ENCODE measurements at places on chromosomes 1 and 21. TPM values are rescaled to one million over a fixed set of nuclear protein-coding genes. Genes with fewer than 3 reads are reported as not detected.

The SPEN gene
- 5.0 TPM for total RNA-seq

The KRTAP24-1 gene
- total RNA-seq = not detected

The VHLL gene
- total RNA-seq = not detected

The C1QC gene
- total RNA-seq = not detected

The SHISAL2A gene
- not detected for total RNA-seq

The CACNA1S gene
- total RNA-seq = not detected

The RSPH1 gene
- total RNA-seq = not detected

The SERTAD4 gene
- total RNA-seq = 4.8 TPM

The ERICH3 gene
- total RNA-seq = not detected

The OR2M3 gene
- not detected for total RNA-seq

The DDR2 gene
- 52.7 TPM for total RNA-seq

The CD1D gene
- total RNA-seq = not detected

The TMEM240 gene
- 0.47 TPM for total RNA-seq

Measured in SJSA1 (cell line).